ENCODE measurements at places on chromosomes 11 and 22. TPM values are rescaled to one million over a fixed set of nuclear protein-coding genes. Genes with fewer than 3 reads are reported as not detected.

GRCh38 chr11:87779276-87780067 lies 395.8 kb downstream of the RAB38 start:
- no peaks in the 10 kb centered on the region for H3K4me1 ChIP-seq
- H3K36me3 ChIP-seq, result no peaks in the 10 kb centered on the region
- DNase-seq, result no peak
- no peak overlapping the region for H3K4me3 ChIP-seq
- H3K27me3 ChIP-seq, result no peaks in the 10 kb centered on the region

DNA sequence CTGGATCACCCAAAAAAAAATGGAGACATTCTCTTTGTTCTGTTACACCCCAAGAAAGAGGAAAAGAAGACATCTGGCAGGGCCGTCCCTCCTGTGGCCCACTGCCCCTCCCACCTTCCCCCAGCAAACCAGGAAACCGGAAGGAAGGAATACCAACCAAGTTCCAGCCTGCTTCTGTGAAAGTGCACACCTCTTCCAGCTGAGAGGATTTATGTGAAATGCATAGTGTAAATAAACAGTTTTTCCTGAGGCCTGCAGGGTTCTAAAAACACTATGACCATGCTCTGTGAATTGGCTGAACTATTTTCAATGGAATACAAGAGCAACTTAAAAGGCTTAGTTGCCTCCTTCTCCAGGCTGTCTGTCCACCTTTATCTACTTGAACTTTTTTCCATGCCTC lies 50.0 kb upstream of the CHST1 start:
- no peak overlapping the region for H3K27ac ChIP-seq
- no peak for DNase-seq
- H3K4me1 ChIP-seq, result no peaks in the 10 kb centered on the region
- H3K4me3 ChIP-seq, result no peak overlapping the region
- peaks cover 31% of the 10 kb centered on the region for H3K27me3 ChIP-seq
- no peaks in the 10 kb centered on the region for H3K36me3 ChIP-seq

DNA sequence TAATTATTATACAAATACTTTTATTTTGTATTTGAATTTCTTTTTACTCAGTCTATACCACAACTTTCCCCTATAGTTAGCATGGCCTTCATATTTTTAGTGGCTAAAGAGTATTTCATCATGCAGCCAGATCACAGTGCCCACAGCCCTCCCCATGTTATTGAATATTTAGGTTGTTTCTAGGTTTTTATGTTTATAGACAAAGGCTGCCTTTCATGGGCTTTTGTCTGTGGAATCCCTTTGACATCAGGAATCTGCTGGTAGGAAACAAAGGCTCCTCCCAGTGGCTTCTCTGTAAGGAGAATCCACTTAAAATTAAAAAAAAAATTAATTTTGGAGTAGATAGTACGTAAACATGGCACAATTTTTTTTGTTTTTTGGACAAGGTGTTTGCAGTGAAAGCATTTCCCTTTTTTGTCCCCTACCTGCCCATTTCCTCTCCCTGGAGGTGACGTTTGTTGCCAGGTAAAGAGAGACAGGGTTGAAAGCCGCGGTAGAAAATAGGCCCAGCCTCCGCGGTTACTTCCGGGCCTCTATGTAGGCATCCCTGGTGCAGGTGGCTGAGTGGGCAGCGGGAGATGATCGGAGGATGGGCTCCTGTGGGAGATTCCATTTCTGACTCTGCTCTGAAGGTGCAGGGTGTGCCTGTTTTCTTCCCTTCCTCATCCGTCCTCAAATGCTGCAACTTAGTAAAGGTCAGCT lies 82.2 kb upstream of the OR4B1 start:
- H3K27ac ChIP-seq, result no peak overlapping the region
- H3K4me1 ChIP-seq, result peaks cover 10% of the 10 kb centered on the region
- peaks cover 62% of the 10 kb centered on the region for H3K36me3 ChIP-seq
- no peaks in the 10 kb centered on the region for H3K27me3 ChIP-seq
- no peak for DNase-seq
- H3K4me3 ChIP-seq, result no peak overlapping the region

- H3K4me1 ChIP-seq, result no peaks in the 10 kb centered on the region
- no peaks in the 10 kb centered on the region for H3K36me3 ChIP-seq
- no peaks in the 10 kb centered on the region for H3K27me3 ChIP-seq
- DNase-seq, result no peak
- H3K27ac ChIP-seq, result no peak overlapping the region
These were observed 945.3 kb downstream of the LRRC4C start for GRCh38 chr11:40514124-40514523.

- no peaks in the 10 kb centered on the region for H3K36me3 ChIP-seq
- H3K4me1 ChIP-seq, result no peaks in the 10 kb centered on the region
- no peaks in the 10 kb centered on the region for H3K27me3 ChIP-seq
- H3K27ac ChIP-seq, result no peak overlapping the region
- DNase-seq, result no peak
These were observed 143.2 kb downstream of the ARHGAP42 start for GRCh38 chr11:100830274-100830673.

DNA sequence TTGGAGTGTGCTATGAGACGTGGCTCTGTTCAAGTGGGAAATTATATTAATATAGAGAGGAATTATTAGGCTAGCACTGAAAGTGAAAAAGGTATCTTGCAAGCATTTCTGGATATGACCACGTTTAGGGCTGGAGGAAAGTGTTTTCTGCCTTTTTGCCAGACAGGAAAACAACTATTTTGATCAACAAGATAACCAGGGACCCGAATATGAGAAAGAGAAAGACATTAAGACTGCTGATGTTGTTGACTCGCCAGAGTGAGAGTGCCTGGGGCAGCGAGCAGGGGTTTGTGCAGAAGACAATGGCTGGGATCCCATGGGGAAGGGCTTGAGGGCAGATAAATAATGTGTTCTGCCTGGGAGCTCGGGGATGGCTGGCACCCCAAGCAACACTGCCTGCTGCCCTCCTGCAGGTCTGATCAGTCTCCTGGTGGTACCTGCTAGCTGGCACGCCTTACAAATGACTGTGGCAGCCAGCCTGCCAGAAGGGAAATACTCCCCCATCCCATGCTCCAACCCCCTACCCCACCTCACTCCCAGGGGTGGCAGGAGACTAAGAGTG lies 23.1 kb upstream of the CHST1 start:
- H3K36me3 ChIP-seq, result no peaks in the 10 kb centered on the region
- DNase-seq, result no peak
- peaks cover 28% of the 10 kb centered on the region for H3K27me3 ChIP-seq
- no peaks in the 10 kb centered on the region for H3K4me1 ChIP-seq
- no peak overlapping the region for H3K27ac ChIP-seq

GRCh38 chr11:58654079-58654907 lies 31.8 kb downstream of the CNTF start:
- no peaks in the 10 kb centered on the region for H3K36me3 ChIP-seq
- peaks cover 3% of the 10 kb centered on the region for H3K27me3 ChIP-seq
- no peak overlapping the region for H3K4me3 ChIP-seq

GRCh38 chr22:40040927-40041326 lies 46.2 kb downstream of the FAM83F start:
- peaks cover 11% of the 10 kb centered on the region for H3K4me1 ChIP-seq
- no peak overlapping the region for H3K4me3 ChIP-seq
- H3K27me3 ChIP-seq, result peaks cover 19% of the 10 kb centered on the region

GRCh38 chr11:23897453-23898286 lies 599.2 kb upstream of the LUZP2 start:
- H3K36me3 ChIP-seq, result no peaks in the 10 kb centered on the region
- no peaks in the 10 kb centered on the region for H3K27me3 ChIP-seq
- no peak overlapping the region for H3K4me3 ChIP-seq
- no peaks in the 10 kb centered on the region for H3K4me1 ChIP-seq
- no peak for DNase-seq
- H3K27ac ChIP-seq, result no peak overlapping the region

GRCh38 chr11:75740681-75741080 lies 23.0 kb downstream of the MOGAT2 start:
- peaks cover under 1% of the 10 kb centered on the region for H3K4me1 ChIP-seq
- no peak overlapping the region for H3K27ac ChIP-seq
- DNase-seq, result no peak
- H3K4me3 ChIP-seq, result no peak overlapping the region

OR51B4 gene
- not detected for total RNA-seq

OR10A2 gene
- not detected for total RNA-seq

MS4A3 gene
- total RNA-seq, result not detected

TEAD1 gene
- 0.98 TPM for total RNA-seq

HSPB2 gene
- total RNA-seq, result not detected

NF2 gene
- total RNA-seq, result 58.2 TPM
